ENCODE measurements at places on chromosomes 1 and 21. TPM values are rescaled to one million over a fixed set of nuclear protein-coding genes. Genes with fewer than 3 reads are reported as not detected.

DNA sequence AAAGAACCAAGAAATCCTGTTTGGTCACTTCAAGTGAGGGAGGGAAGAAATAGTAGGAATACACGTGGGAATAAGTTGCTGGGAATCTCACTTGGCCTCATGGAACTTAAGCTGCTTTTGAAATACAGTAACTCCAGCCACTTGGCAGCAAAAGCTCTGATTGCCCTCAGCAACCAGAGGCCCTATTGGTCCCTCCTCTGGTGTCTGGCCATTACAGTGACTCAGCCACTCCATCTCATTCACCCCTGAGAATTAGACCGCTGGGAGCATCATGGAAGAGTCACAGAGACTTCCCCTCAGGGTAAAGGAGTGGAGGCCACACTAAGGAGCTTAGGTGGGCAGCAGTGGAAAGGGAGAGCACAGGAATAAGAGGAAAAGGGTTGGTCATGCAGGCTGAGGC lies 99.6 kb downstream of the ELAVL4 start:
- no peak for DNase-seq

GRCh38 chr1:1900883-1901640 lies 10.2 kb upstream of the GNB1 start:
- DNase-seq, result no peak

GRCh38 chr1:241839369-241839979 lies 8.5 kb upstream of the EXO1 start:
- no peak for DNase-seq

DNA sequence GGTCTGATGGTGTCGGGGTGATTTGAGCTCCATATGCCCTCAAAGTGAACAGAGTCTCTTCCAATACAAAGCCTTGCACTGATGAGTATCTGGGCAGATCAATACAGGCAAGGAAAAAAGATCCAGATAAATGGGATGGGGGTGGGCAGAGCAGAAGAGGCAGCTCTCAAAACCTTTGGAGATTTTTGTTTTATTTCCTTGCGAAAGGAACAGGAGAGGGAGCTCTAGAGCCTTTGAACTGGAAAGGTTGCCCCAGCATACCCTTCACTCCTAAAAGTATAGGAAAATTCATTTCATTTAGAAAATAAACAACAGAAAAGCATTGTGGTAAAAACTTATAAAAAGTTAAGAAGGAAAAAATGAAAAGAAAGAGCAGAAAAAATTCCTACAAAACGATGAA lies 31.4 kb upstream of the OLIG2 start:
- DNase-seq, result peak; percentile 11

DNA sequence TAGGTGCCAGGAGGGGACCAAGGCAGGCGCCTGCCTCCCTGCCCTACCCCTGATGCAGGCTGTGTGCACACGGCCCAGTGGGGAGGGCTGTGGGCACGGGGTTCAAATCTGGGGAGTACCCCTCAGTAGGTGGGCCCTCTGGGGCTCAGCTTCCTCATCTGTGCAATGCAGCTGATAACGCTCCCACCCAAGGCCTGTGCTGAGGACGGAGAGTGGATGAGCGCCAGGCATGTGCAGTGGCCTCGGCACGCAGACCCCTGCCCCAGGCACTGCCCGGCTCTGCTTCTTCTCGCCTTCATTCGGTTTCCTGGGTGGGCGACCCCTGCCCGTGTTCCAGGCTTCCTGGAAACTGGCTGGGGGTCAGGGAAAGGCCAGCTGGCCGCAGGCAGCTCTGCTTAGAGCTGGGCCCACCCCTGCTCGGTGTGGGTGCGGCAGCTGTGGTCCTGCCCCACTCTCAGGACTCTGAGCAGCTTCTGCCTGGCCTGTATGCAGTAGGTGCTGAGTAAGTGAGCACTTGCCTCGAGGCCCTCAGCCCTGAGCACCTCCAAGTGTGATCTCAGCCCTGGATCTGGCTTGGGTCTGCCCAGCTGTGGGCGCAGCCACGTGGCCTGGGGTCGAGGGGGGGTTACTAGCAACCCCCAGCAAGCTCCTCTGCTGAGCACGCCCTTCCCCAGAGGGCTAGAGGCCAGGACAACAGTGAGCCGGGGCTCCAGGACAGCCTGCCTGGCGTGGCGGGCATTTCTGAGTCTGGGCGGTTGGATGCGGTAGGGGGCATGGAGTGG lies 11.9 kb upstream of the TNFRSF14 start:
- no peak for DNase-seq

DNA sequence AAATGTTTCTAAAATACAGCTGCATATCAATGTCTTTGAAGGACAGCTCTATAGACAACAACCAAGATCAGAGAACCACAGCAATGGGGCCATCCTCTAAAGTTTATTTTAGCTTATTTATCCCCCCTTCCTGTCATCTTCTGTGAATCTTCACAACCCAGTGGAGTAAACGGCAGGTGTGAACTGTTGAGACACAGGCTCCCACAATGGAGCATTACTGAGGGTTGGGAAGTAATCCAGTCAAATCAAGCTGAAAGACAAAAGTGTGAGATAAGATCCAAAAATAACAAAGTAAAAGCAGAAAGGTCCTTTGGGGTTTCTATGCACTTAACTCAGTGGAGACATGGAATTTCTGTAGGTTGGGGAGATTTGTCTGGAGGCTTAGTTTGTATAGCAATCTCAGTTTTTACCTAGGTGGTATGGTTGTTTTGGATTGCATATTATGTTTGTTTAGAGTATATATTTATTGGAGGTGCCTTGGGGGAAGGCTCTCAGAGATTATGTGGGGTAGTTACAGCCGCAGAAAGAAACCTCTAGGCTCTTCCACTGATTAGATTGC lies 286.9 kb upstream of the ADGRL2 start:
- DNase-seq, result no peak

DNA sequence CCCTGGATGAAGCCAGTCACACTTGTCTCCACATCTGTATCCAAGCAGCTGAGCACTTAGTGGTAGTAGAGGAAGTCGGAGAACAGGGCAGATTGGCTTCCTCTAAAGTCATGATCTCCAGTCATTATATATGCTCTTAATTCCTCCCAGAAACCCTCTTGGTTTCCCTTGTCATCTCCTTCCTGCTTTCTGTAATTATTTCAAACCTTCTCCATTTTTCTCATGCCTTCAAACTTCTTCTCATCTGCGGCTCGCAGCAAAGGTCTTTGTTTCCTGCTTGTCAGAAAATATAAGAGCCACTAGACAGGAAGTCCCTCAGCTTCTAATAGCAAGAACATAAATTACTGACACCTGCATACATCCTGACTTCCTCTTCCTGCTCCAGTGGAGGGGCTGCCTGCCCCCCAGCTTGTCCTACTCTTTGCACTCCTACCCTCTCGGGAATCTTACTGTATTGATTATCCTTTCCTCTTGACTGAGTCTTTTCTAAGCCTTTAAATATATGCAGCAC lies 124.6 kb upstream of the NGF start:
- no peak for DNase-seq

Gene RAP1GAP
- total RNA-seq, result 0.56 TPM

Gene SLC9C2
- total RNA-seq, result 0.51 TPM

Gene LINGO4
- 0.13 TPM for total RNA-seq
